ENCODE measurements at places on chromosomes 13 and 19.

DNA sequence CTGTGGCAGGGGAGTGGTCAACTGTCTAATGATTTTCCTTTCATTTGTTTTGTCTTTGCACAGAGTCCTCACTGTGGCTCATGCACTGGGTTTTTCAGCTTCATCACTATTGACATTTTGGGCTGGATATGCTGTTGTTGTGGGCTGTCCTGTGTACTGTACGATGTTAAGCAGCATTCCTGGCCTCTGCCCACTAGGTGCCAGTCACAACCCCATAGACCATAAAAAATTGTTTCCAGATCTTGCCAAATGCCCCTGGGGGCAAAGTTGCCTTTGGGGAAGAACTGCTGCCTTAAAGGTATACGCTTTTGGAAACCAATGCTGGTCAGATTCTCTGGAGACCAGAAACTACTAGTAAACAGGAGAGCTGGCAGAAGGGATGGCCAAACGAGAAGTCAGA is 310.4 kb downstream of the SPRY2 start:
- peak; percentile 93 for DNase-seq

GRCh38 chr13:109406376-109406992 is 379.9 kb downstream of the IRS2 start:
- DNase-seq: no peak

- peak; percentile 60 for DNase-seq
Measured at GRCh38 chr19:47414469-47414868, 4.9 kb downstream of the MEIS3 start.

DNA sequence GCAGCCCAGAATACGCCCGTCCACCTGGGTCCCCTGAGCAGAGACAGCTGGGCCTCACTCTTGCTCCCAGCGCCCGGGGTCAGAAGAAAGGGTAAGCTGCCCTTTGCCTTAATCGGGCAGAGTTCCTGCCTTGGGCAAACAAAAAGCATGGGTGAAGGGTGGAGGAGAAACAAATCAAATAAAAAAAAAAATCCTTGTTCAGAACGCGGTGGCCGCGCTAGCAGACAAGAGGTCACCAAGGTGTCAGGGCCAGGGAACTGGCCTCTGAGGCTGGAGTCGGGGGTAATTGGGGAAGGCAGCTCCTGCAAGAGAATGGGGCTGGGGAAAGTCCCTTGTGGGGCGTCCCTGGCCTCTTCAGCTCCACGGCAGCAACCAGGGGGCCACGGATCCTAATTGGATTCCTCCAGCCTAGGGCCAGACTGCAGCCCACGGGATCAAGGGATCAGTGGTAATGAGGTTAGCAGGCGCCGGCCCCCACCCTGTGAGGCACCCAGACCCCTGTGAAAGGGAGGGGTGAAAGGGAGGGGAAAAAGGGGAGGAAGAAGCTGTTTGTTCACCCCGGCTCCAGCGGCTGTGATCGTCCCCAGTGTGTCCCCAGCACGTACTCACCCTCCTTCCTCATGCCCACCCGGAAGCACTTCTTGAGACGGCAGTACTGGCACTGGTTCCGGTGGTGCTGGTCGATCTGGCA is 5.5 kb downstream of the NR2F6 start:
- DNase-seq: no peak

GRCh38 chr13:113499936-113500335 is 9.4 kb upstream of the DCUN1D2 start:
- DNase-seq: peak; percentile 15

GRCh38 chr19:31261603-31262212 is 87.5 kb downstream of the TSHZ3 start:
- DNase-seq: no peak

- DNase-seq: no peak
Measured at GRCh38 chr13:97381189-97381588, 52.8 kb upstream of the RAP2A start.

DNA sequence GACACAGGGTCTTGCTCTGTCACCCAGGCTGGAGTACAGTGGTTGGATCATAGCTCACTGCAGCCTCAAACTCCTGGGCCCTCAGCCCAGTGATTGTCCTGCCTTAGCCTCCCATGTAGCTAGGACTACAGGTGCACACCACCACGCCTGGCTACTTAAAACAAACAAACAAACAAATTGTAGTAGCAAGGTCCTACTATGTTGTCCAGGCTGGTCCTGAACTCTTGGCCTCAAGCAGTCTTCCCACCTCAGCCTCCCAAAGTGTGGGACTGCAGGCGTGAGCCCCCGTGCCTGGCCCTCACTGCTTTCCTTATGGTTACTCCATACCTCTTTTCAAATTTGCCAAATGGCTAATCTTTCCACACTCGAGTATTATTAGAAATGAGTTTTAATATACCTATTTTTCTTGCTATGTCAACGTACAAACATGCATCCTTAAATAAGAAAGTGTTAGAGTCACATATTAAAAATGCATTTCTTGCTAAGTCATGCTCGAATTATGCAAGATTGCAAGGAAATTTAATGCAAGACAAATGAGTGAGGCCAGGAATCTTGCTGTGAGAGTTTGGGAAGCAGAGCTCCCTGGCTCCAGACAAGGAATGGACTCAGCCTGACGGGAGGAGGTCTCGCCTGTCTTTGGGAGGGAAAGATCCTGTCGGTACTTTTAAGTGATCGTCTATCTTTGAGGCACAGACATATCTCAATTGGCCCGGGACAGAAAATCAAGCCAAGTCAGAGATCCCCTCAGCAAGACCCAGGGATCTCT is 39.4 kb downstream of the RFX2 start:
- DNase-seq: no peak

DNA sequence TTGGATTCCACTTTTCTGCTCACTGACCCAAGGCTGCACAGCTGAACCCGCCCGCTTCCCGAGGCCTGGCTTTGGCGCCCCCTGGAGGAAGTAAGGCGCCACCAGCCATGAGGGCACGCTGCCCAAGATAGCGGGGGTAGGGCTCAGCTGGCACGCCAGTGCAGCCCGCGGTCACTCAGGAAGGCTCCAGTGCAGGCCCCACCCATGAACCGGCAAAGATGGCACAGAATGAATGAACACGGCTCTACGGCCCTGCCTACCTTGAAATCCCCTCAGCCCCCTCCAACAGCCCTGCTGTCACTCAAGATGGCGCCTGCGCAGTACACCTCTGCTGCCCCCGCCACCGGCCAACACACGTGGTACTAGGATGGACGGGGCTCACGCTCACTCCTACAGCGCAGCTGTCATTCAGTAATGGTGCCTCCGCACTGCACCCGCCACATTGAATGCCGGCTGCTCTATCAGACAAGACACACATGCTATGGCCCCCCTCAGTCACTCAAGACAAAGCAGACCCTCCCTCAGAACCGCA is 3.0 kb downstream of the PEG3 start:
- DNase-seq: no peak

GRCh38 chr13:36163809-36164308 is 32.7 kb upstream of the DCLK1 start:
- DNase-seq: peak; percentile 33

GRCh38 chr19:17775245-17775927 is 19.6 kb upstream of the B3GNT3 start:
- DNase-seq: peak; percentile 74

GRCh38 chr13:28423010-28423409 is 71.9 kb downstream of the FLT1 start:
- DNase-seq: no peak

GRCh38 chr19:32627714-32628270 is 46.8 kb downstream of the PDCD5 start:
- DNase-seq: no peak

DNA sequence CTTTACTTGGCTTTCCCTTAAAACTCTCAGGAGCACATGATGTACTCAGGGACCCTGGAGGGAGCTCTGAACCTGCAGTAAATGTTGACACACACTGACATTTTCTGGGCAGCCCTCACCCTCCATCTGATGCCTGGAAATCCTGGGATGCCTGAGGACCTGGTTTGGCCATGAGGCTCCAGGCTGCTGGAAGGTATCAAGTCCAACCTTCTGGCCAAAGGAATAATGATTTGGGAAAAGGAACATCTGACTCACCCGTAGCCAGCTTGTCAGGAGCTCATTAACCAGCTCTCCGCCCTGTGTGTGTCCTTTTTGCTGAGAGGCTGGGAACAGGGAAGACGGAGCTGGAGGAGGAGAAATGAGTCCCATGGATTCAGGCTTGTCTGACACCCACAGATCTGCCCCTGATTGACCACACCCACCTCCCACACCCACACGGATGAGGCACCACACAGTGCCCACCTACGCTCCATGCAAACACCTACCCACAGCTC is 10.3 kb downstream of the ZNF558 start:
- DNase-seq: no peak

GRCh38 chr13:58190577-58190976 is 559.0 kb downstream of the PCDH17 start:
- DNase-seq: no peak

DNA sequence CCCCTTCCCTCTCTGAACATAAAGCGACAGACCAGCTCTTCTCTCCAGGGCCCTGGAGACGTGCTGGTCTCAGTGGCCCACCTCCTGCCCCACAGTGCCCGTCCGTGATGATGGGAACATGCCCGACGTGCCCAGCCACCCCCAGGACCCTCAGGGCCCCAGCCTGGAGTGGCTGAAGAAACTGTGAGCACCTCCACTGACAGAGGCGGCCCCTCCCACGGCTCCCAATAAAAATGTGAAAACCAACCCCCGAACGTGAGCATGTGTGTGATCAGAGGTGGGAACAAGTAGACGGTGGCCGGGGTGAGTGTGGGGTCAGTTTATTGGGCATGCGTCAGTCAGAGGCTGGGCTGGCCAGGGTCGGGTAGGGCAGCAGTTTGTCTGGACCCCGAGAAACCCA is 4.1 kb downstream of the NDUFA3 start:
- no peak for DNase-seq

All from SK-MEL-5 (cell line).